ENCODE measurements at places on chromosomes 1 and 21.

- DNase-seq = no peak
These were observed 5.7 kb downstream of the GSTM5 start for GRCh38 chr1:109717729-109718128.

- peak; percentile 16 for DNase-seq
These were observed 2.6 kb downstream of the ZNF691 start for GRCh38 chr1:42848823-42849537.

- no peak for DNase-seq
These were observed 125.9 kb upstream of the VAMP3 start for GRCh38 chr1:7644961-7645750.

DNA sequence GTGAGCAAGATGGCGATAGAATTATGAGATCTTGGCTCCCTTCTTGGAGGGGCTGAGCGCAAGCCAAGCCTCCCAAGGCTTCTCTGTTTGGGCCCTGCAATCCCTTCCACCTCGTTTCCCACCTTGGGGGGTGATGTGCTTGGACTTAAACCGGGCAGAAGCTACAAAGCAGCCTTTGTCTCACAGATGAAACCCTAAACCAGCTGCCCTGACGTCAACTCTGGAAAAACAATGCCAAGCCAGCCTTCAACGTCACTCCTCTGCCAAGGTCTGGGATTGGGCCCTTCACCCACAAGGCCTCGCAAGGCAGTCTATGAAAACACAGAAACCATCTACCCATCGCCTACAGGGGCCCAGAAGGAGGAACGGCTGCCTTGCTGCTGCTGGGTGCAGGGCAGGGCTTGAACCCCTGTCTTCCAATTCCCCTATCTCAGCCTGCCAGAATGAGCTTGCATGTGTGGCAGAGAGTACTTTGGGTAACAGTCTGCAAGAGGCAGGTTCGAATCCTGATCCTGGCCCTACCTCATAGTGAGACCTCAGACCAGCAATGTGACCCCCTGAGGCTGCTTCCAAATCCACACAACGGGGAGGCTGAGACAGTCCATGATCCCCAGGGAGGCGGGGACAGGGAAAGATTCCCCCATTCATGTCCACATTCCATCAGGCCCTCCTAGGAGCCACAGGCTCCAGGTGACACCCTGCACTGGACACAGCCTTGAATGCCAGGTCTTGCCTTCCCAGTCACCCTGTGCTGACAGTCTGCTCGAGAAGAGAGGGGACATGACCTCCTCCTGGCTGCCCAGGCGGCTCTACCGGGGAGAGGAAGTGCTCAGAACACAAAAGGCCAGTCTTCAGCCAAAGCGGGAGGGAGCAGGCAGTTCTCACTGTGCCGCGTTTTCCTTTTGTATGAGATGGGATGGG is 15.0 kb downstream of the IFFO2 start:
- no peak for DNase-seq

GRCh38 chr1:42420911-42421585 is 34.8 kb downstream of the ZMYND12 start:
- DNase-seq = peak; percentile 57

- no peak for DNase-seq
These were observed 65.2 kb upstream of the KCNE2 start for GRCh38 chr21:34298534-34299167.

Measured in EL (cell line).